RKO (cell line): ENCODE measurements at places on chromosomes 13 and 19.

DNA sequence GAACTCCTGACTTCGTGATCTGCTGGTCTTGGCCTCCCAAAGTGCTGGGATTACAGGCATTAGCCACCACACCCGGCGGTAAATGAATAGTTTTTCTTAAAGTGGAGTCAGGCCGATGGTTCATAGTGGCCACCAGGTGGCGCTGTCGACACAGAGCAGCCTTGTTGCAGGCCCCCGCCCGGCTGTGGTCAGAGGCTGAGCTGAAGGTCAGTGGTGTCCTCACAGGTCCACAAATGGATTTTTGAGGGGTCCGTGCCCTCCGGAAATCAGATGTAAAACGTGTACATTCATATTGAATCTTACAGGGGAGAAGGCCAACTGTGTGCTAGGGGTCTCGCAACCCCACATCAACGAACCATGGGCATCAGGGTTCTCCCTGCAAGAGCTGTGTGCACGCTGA, 13.4 kb upstream of the WDR18 start:
- DNase-seq: no peak

GRCh38 chr13:78674638-78675037, 15.7 kb upstream of the OBI1 start:
- DNase-seq: no peak

GRCh38 chr19:44647144-44647543, 3.4 kb downstream of the PVR start:
- DNase-seq: no peak

GRCh38 chr13:106373304-106373988, 162.0 kb downstream of the EFNB2 start:
- no peak for DNase-seq

DNA sequence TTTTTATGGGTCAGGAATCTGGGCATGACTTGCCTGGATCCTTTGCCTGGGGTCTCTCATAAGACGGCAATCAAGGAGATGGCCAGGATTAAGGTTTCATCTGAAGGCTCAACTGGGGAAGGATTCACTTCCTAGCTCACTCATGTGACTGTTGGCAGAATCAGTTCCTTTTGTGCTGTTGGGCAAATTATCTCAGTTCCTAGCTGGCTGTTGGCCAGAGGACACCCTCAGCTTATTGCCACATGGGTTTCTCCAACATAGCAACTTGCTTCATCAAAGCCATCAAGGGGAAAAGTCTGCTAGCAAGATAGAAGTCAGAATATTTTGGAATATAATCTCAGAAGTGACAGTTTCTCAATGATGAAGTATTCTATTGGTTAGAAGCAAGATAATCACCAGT, 12.2 kb upstream of the EVI5L start:
- no peak for DNase-seq
